ENCODE measurements at places on chromosomes 3 and 15.

GRCh38 chr3:27312044-27312668 is 57.0 kb downstream of the NEK10 start:
- DNase-seq = no peak

- DNase-seq = no peak
Measured at GRCh38 chr15:69957175-69957574, 140.5 kb downstream of the TLE3 start.

DNA sequence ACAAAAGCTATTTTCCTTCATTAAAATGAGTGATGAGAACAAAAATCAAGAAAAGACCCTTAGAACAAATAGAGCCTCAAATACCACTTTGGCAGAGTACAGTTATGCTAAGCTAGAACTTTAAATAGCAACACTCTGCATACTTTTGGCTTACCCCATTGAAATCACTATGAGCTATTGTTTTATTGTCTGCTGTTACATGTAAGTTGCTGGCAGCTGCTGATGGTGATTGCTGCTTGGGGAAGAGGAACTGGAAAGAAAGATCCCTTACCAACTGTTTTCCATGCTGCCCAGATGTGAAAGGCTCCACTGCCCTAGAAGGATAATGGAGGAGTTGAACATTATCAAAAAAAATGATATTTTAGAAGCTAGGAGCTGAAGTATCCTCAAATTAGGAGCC is 135.4 kb downstream of the SYNPR start:
- DNase-seq = no peak

DNA sequence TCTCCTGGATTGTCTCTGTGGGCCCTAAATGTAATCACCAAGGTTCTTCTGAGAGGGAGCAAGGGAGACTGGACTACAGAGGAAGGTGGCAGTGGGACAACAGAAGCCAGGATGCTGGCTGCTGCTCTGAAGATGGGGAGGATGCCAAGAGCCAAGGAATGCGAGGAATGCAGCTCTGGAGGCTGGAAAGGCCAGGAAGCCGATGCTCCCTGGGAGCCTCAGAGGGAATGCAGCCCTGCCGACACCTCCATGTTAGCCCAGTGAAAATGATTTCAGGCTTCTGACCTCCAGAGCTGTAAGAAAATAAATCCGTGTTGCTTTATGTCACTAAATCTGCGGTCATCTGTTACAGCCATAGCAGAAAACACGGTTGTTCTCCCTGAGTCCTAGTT is 44.1 kb downstream of the UMPS start:
- no peak for DNase-seq

DNA sequence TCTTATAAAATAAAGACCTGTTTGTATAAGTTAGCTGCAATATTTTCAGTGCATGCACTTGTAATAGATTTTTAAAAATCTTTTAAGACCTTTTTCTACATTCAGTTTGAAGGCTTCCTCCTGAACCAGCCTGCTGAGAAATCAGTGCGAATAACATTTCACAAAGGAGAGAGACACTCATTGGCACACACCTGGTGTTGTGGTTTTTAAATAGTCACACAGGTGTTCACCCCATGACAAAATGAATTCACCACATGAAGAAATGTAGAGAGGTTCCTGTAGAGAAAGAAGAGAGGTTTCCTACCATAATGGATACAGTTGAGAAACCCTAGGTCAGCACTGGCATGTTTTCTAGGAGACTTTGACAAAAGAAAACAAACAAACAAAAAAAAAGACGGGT is 237.3 kb downstream of the CNTN6 start:
- no peak for DNase-seq

- DNase-seq = no peak
Measured at GRCh38 chr3:67109651-67110204, 111.6 kb downstream of the KBTBD8 start.

GRCh38 chr3:32865383-32865782 is 47.6 kb downstream of the TRIM71 start:
- no peak for DNase-seq

- no peak for DNase-seq
Measured at GRCh38 chr3:115436767-115437301, 186.5 kb upstream of the GAP43 start.

GRCh38 chr15:25671132-25671531 is 192.0 kb downstream of the ATP10A start:
- DNase-seq = no peak

- no peak for DNase-seq
Measured at GRCh38 chr15:91254766-91255165, 154.7 kb downstream of the SV2B start.

DNA sequence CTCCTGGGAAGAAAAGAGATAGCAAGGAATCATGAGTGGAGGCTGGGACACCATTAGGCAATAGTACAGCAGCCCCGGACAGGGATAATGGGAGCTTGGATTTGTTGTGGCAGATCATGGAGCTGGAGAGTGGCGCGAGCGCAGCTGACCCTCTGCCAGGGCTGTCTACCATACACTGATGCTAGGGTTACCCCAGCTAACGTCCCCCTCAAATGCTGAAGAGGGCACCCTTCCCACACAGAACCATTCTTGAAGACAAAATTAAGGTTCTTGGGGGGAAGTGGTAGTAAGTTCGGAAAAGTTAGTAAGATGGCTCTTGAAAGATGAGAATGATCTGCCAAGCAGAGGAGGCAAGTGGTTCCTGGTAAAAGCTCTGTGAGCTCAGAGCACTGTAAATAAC is 61.1 kb downstream of the ST3GAL6 start:
- DNase-seq = no peak

DNA sequence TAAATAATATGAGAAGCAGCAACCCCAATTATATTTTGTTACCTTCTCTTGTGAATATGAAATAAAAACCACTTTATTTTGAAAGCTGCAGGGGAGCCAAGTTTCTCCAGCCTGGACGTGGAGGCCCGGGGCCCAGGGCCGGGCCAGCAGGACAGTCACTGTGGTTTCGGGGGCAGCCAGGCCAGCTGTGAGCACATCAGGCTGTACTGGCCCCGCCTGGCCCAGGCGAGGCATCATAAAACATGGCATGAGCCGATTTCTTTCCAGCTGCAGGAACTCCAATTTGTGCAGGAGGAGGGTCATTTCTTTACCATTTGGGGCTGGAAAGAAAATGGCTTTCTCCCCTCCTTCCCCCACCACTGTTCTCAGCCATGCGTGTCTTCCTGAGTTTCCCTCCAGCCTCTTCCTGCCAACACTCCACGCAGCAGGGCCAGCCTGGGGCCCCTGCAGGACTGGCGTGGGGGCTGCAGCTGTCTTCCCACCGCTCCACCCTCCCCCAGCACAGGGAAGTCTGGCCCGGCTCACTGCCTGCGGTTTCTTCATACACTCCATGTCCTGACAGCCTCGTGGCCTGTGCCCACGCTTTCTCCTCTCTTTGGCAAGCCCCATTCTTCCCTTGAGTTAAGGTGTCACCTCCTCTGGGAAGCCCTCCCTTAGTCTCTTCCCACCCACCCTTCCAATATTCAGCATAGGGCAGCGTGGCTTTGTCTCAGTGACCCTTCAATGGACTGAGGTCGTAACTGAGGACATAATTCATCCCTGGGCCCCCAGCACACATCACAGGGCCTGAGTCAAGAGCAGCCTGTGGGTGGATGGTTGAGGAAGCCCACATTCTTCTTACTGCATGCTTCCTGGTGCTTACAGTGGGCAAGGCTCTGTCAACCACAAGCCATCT is 135.8 kb downstream of the CHSY1 start:
- no peak for DNase-seq

DNA sequence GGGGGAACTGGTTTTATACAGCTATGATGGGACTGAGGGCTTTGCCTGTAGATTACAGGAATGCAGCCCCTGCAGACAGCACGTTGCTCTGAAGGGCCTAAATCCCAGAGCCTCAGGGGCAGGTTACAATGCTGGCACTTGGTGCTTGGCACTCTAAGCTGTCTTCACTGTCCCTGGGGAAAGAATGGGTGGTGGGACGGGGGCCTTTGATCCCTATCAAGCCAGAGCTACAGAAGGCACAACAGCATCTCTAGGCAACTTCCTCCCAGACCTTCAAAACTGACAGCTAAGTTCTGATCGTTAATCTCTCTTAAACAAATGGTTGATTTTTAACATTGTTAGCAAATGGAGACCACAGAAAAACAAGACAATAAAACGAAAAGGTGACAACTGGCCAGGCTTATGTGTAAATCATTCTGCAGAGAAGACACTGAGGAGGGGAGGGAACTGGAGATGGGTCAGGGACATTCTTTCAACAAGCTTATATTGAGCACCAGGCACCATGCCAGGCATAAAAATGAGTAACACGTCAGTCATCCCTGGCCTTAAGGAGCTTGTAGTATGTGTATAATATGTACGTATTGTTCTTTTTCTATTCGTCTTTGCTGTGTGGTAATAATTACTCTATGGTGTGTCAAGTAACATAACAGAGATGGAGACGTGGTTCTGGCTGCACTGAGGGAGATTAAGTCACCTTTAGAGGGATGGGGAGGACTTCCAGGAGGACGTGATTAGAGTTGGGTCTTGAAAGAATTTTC is 49.1 kb downstream of the CA12 start:
- no peak for DNase-seq

GRCh38 chr15:94029495-94029894 is 201.9 kb upstream of the MCTP2 start:
- no peak for DNase-seq

- no peak for DNase-seq
Measured at GRCh38 chr3:119990888-119991287, 103.4 kb downstream of the GSK3B start.

- no peak for DNase-seq
Measured at GRCh38 chr15:26674467-26674866, 98.4 kb downstream of the GABRB3 start.

DNA sequence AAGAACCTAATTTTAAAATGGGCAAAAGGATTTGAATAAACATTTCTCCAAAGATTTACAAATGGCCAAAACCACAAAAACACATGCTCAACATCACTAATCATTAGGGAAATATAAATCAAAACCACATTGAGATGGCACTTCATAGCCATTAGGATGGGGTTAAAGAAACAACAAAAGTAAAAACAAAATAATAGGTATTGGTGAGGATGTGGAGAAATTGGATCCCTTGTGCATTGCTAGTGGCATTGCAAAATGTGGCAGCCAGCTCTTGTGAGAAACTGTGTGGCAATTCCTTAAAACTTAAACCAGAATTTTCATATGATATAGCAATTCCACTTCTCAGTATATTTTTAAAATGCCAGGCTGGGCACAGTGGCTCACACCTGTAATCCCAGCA is 126.5 kb downstream of the STT3B start:
- DNase-seq = no peak

GRCh38 chr3:130748467-130748861 is 1.8 kb upstream of the PIK3R4 start:
- DNase-seq = no peak

DNA sequence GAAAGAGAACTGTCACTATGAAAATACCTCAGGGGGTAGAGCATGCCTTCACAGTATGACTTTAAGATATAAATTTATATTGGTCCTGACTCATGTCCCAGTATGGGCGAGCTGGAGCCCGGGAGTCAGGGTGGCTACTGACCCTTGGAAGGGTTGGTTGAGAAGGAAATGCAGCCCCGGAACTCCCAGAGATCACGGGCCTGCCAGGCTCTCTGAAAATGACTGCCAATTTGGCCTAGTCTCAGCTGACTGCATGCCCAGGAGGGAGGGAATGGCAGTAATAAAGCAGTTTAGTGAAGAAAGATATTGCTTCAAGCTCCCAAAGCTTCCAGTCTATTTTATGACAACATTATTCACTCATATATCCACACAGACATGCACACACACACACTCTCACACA is 299.0 kb downstream of the NR2F2 start:
- no peak for DNase-seq

Measured in right atrium auricular region (tissue), 2 donors.